ENCODE measurements at places on chromosomes 13 and 19.
A peak's percentile ranks its signal among the peaks of the same experiment; 100 is the strongest.

- no peak for DNase-seq
These were observed 594 bp downstream of the ZNF559 start for GRCh38 chr19:9324584-9324962.

DNA sequence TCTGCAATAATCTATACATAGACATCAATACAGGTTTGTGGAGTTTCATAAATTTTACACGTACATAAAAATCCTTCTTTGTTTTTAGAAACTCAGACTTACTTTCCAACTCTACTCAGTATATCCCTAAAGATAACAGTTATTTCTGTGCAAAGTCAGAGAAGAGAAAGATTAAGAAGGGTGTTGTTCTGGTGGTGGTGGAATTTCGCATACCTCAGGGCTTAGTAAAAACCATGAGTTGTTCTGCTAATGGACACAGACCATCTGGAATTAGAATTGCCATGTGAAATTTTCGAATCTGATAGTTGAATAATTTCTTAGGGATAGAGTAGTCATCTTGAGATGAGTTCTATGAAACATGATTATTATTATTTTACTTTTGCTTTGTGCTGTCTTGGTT, 102.7 kb downstream of the ZAR1L start:
- peak; percentile 54 for DNase-seq

GRCh38 chr19:20503476-20503875, 62.1 kb downstream of the ZNF737 start:
- DNase-seq: peak; percentile 44

DNA sequence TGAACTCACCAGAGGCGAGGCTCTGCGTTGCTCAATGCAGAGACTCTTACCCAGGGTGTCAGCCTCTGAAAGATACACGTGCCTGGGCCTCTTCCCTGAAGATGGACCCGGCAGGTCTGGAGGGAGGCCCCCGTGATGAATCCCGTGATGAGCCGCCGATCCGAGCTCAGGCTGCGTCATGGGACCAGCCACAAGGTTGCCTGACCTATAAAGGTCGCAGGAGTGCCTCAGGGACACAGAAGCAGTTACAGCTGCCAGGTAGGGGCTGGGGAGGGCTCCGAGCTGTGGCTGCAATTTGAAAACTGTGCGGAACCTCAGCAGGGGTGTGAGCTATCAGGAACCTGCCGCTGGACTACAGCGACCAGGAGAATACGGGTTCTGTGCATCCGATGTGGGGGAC, 10.5 kb upstream of the ATP11A start:
- DNase-seq: no peak

DNA sequence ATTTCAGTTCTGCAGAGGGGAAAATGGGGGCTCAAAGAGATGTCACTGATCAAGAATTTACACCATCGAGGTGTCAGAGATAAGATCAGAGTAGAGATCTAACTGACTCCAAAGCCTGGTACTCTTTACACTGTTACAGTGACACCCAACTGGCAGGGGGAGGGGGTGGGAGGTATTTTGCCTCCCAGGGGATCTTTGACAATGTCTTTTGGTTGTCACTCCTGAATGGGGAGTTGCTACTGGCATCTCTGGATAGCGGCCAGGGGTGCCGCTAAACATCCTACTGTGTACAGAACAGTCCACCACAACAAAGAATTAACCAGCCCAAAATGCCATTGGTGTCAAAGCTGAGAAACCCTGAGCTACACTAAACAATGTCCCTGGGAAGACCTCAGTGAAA, 3.1 kb downstream of the FPR3 start:
- DNase-seq: no peak

GRCh38 chr19:40089462-40089861, 1.3 kb downstream of the ZNF780A start:
- DNase-seq: no peak

DNA sequence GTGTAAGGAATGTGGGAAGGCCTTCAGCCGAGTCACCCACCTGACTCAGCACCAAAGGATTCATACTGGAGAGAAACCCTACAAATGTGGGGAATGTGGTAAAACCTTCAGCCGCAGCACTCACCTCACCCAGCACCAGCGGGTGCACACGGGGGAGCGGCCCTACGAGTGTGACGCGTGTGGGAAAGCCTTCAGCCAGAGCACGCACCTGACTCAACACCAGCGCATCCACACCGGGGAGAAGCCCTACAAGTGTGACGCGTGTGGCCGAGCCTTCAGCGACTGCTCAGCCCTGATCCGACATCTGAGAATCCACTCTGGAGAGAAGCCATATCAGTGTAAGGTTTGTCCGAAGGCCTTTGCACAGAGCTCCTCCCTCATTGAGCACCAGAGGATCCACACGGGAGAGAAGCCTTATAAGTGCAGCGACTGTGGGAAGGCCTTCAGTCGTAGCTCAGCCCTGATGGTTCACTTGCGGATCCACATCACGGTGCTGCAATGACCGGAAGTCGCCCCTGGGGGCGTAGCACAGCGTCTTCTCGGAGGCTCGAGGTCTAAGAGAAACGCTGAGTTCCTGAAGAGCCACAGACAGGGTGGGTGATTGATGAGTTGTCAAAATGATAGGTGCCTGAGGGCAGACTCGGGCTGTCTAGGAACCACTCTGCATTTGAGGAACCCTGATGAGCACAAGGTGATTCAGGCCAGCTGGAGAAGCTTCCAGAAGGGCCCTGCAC, 12.2 kb downstream of the ZSCAN22 start:
- no peak for DNase-seq

- no peak for DNase-seq
These were observed 15.6 kb downstream of the SCGB2B2 start for GRCh38 chr19:34661357-34661756.

DNA sequence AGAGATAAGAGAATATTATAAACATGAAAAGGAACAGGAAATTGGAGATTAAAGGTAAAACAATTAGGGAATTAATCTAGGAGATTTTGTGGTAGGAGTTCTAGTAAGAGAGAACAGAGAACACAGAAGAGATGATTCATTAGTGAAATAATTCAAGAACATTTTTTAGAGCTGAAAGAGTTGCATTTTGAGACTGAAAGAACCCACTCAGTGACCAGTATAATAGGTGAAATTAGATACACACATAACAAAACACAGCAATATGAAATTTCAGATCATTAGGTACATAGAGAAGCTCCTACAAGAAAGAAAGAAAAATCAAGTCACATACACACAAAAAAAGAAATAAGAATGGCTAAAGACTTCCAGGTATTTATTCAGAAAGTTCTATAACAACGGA, 144.0 kb downstream of the CYSLTR2 start:
- no peak for DNase-seq

GRCh38 chr13:80563439-80563838, 222.5 kb upstream of the SPRY2 start:
- no peak for DNase-seq

GRCh38 chr13:41821238-41821594, 139.7 kb downstream of the VWA8 start:
- DNase-seq: no peak

DNA sequence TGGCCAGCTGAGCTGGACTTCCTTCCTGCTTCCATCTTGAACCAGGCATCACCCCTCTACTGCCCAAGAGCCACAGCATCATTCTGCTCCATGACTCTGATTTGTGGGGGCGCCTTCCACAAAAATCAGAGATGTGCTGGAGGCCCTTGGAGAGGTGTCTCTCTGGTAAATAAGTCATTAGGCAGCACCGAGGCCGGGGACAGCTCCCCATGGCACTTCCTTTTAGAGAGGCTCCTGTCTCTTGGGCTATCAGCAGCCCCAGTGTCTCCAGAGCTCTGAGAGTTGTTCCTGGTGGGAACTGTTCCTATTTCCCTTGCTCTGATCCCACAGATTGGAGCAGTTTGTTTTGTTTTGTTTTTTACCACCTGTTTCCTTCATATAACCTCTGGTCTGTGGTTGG, 19.9 kb downstream of the NWD1 start:
- no peak for DNase-seq

DNA sequence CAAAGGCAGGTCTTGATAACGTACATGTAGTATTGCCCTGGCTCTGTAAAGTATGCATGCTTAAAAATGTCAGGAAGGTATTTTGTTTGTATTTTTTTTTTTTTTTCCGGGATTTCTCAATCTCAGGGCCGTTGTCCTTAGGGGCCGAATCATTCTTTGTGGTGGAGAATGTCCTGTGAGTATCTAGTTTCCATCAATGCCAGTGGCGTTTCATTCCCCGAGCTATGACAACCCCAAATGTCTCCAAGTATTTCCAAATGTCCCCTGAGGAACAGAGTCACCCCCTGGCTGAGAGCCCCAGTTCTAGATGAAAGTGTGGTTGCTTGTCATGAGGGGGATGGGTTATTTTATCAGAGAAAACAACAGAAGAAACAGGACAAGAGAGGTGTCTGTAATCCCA, 68.7 kb downstream of the ACSBG2 start:
- DNase-seq: no peak

- DNase-seq: no peak
These were observed 2.8 kb upstream of the USF2 start for GRCh38 chr19:35265900-35266519.
